ENCODE measurements at places on chromosomes 2 and 18.

DNA sequence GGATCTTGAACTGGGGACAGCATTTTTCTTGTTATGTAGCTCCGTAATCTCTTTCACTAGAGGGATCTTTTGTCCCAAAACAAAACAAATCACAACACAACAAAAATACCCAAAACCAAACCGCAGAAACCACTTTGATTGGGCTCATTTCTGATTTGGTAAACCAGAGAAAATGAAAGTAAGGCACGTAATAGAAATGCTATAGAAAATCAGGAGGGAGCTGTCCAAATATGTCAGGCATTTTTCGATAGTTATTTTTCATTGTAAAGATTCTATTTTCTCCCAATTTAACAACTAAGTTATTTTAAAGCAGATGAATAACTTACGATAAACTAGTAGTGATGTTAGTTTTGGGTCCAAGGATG lies 406.5 kb downstream of the XIRP2 start:
- DNase-seq = no peak

- DNase-seq = no peak
Observed at GRCh38 chr18:50203801-50204604, 9.1 kb upstream of the MYO5B start.

GRCh38 chr2:149860276-149860921 lies 272.8 kb upstream of the MMADHC start:
- DNase-seq = peak; percentile 18

DNA sequence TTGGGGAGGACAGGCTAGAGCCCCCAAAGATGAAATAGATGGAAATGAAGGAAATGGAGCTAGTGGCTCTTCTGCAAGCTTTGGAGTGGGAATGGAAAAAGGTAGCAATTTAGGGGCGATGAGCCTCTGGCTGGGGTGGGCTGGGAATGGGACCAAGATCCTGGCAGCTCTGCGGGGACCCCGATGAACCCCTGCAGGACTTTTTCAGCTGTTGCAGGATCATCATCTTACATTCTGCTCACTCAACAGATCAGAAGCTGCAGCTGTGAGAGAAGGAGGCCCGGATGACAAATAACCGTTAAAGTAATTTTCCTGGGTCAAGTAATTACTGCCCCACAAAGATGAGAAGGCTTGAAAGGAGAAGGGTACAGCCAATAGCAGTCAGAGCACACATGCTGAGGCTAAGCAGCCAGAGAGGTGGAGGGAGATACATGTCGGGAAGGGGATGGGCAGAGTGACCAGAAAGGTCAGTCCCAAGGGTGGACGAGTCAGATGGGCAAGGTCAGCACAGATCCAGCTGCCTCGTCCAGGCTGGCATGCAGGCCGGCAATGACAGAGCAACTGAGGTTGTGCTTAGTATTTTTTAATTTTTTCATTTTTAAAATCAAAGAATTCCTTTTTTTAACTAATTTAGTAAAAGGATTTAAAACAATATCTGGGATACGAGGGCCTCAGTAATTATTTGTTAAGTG lies 245.0 kb upstream of the RAB6C start:
- no peak for DNase-seq

DNA sequence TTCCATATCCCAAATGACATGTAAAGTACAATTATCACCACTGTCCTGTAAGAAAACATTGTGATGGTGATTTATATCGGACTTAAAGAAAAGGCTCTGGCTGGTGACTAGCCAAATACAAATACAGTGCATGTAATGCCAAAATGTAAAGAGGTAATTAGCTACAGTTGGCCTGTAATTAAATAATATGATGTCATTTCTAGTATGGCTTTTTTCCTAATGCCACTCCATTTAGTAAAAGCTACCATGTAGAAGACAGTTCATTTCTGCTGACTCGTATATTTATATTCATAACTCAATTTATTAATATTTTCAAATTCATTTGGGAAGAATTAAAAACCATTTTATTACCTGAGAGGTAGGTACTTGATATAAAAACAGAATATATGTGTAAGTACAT lies 815.7 kb downstream of the ERBB4 start:
- DNase-seq = no peak

GRCh38 chr2:100791294-100791935 lies 28.5 kb upstream of the NPAS2 start:
- no peak for DNase-seq

- DNase-seq = no peak
Observed at GRCh38 chr2:34723683-34724082, 1124.6 kb upstream of the FAM98A start.

DNA sequence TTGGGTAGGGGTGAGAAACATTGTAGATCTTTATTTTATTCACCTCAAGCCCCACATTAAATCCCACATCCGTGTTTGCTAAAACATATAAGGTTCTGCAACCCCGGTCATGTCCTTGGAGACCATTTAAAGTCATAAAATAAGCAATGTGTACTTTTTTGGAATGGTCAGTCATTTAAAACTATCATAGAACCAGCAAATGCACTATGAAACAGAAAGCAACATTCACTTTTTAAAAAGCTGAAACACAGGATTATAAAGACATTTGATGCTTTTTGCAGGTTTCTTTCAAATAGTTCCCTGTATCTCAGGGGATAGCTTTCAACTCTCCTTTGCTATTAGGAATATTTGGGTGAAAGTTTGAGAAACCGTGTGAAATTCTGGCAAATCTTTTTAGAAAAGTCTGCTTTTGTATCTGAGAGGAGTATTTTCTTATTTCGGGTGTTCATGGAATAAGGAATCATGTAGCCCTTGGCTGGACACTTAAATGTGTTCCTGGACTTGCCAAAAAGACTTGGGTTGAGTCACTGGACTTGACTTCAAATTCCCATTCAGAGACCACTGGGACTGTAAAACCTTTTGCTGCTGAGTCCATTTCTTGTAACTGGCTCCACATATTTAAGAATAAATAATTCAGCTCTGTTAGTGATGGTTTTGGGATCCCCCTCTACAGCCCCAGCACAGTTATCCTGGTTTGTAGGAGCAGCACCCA lies 5.9 kb upstream of the CETN1 start:
- DNase-seq = no peak
